ENCODE measurements at places on chromosomes 7 and 10.
A peak's percentile ranks its signal among the peaks of the same experiment; 100 is the strongest.

DNA sequence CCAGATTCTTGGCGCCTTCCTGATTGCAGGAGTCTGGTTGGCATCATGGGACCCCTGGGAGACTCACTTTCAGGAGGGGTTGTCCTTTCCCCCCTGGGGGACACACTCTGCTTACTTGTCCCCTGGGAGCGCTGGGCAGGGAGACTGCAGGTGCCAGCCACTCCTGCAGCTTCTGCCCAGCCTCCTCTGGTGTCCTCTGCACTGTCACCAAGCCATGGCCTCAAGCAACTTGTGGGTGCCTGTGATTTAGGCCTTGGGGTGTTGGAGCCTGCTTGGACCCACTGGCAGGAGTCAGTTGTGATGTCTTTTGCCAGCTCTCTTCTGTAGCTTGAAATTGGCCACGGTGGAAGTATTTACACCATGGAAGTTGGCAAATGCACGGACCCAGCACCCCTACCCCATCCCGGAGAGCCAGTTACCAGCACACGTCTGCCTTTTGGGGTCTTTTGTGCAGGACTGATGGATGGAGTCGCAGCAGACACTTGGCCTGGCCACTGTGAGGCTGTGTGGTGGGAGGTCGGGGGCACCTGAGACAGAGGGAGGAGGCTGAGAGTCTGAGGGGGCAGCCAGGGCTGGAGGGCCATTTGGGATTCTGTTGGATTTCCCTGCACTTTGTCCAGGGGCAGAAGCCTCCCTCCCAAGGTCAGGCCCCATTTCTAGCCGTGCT is 104.7 kb downstream of the LHPP start:
- no peak for DNase-seq

- no peak for DNase-seq
Observed at GRCh38 chr10:70849582-70850016, 33.9 kb downstream of the SGPL1 start.

- DNase-seq, result no peak
Observed at GRCh38 chr7:128405471-128406313, 4.1 kb downstream of the IMPDH1 start.

- DNase-seq, result peak; percentile 36
Observed at GRCh38 chr7:32890010-32890792, 1.4 kb downstream of the KBTBD2 start.

- DNase-seq, result no peak
Observed at GRCh38 chr7:44854644-44855364, 6.9 kb upstream of the H2AZ2 start.

GRCh38 chr10:72322280-72323058 is 32.2 kb downstream of the DNAJB12 start:
- DNase-seq, result no peak
